Caki2 (cell line): ENCODE measurements at places on chromosomes 1 and 21.

DNA sequence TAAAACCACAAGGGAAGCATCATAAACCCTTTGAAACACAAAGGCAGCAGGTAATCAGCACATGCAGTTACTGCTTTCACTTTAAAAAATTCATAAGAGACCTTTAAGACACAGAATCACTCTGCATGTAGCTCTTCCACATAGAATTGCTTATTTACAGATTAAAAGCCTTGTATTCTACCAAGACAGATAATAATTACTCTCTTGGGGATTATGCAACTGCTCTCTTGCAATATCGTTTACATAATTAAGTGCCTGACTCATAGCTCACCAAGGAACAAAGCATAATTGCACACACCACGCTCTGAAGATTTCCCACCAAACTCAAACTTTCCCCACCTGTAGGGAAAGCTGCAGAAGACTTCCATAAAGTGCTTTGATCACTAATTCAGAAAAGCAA is 87.9 kb downstream of the VAV3 start:
- DNase-seq, result no peak

GRCh38 chr1:48916130-48917069 is 139.7 kb upstream of the BEND5 start:
- peak; percentile 65 for DNase-seq

- DNase-seq, result no peak
Observed at GRCh38 chr1:226731257-226731893, 7.7 kb downstream of the ITPKB start.

GRCh38 chr1:183150445-183150844 is 35.6 kb upstream of the LAMC2 start:
- DNase-seq, result no peak

DNA sequence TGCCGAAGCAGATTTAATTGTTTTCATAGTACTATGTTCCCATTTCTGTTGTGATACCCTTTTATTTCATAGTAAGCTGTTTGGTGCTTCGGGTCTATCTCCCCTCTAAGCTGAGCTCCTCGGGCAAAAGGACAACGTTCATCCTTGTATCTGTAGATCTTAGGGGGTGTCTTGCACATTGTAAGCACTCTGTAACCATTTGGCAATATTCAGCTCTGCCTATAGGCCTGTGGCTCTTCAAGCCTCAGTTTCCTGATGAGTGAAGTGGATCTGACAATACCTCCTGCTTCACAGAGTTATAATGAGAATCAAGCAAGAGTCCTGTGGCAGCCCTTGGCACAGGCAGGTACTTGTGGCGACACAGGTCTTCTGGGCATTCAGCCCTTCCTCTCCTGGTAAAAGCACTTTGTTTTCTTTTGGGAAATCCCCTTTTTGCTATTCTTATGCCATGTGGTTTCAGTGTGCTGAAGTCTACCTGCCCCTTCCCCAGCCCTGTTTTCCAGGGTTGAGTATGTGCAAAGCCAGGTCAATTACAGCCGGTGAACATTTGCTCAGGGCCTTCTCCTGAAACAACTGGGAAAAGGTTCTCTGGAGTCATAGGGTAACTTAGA is 8.5 kb upstream of the EXO1 start:
- DNase-seq, result no peak

- DNase-seq, result no peak
Observed at GRCh38 chr1:89360716-89361115, 3.1 kb upstream of the GBP6 start.

DNA sequence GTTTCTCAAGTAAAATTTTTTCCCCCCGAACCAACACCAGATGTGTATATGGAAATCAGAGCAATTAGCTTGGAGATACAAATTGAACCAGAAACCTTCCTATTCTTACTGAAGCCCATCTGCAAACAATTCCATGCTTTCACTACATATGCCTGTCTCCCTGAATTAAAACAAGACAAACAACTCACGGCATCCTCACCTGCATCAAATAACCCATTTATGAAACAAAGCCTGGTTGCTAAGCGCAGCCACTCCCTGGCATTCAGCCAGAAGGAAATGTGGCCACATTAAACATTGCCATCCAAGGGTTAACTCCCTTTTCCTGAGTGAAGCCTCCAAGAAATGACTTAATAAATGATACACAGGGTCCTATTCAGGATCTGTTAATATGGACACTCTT is 55.3 kb downstream of the APP start:
- DNase-seq, result peak; percentile 28

DNA sequence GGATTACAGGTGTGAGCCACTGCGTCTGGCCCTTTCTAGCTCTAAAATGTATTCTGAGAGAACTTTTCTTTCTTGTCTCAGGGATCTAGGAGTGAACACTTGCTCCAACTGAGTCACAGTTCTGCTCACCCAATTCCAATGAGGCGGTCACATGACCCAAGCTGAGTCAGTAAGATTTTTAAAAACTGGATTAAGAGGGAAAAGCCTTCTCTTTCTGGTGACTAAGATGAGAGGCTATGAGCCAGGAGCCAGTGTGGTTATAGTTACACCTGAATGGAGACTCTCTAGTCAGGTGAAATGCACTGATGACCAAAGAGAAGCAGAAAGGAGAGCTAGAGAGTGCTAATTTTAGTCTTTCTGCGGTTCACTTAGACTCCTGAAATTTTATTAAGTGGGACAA is 9.5 kb upstream of the DEPDC1 start:
- peak; percentile 10 for DNase-seq

- no peak for DNase-seq
Observed at GRCh38 chr1:232293361-232293760, 336.6 kb downstream of the SIPA1L2 start.

GRCh38 chr1:113903501-113904292 is 902 bp downstream of the AP4B1 start:
- no peak for DNase-seq

DNA sequence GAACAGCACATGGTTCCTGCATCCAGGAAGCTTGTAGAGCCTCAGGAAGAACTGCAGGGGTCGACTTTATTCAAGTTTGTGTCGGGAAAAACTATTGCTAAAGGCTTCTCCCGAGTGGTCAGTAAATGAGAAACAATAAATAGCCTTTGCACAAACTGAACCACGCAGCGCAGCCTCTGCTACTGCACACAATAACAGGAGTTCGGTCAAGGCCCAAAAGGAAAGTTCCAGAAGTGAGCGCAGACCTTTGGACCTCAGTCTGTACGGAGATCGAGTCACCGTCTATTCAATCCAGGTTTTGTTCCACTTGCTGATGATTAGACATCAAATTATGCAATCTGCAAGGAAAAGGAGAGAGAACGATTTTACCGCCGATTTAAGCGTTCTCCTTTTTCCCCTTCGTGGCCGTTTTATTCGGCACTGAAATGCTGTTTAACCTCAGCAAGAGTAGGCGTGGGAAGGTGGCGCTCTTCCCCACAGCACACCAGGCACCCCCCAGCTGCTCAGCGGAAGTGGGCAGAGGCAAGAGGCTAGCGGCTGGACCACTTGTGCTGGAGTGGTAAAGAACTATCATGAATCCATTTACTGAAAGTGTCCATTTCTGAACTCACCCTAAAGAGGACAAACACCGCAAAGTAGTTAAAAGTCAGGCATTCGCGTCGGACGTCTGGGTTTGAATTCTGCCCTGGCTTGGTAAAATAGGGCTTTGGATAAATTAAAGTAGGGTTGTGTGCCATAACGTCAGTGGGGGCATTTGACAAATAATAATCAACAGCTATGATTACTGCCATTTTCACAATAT is 6.1 kb upstream of the LHX8 start:
- no peak for DNase-seq

GRCh38 chr1:10823000-10823401 is 26.6 kb upstream of the CASZ1 start:
- no peak for DNase-seq

- no peak for DNase-seq
Observed at GRCh38 chr1:26038477-26038876, 7.4 kb downstream of the SLC30A2 start.

- DNase-seq, result no peak
Observed at GRCh38 chr1:78143673-78144072, 97.9 kb downstream of the GIPC2 start.

- DNase-seq, result no peak
Observed at GRCh38 chr1:45002650-45003645, 8.2 kb downstream of the HECTD3 start.

GRCh38 chr1:228513236-228513900 is 26.2 kb downstream of the RNF187 start:
- no peak for DNase-seq

DNA sequence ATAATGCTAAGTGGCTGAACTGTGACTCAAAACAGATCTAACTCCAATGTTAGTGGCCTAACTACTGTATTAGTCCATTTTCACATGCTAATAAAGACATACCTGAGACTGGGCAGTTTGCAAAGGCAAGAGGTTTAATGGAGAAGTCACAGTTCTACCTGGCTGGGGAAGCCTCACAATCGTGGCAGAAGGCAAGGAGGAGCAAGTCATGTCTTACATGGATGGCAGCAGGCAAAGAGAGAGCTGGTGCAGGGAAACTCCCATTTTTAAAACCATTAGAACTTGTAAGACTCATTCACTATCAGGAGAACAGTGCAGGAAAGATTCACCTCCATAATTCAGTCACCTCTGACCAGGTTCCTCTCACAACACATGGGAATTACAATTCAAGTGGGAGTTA is 79.7 kb upstream of the CACYBP start:
- no peak for DNase-seq

DNA sequence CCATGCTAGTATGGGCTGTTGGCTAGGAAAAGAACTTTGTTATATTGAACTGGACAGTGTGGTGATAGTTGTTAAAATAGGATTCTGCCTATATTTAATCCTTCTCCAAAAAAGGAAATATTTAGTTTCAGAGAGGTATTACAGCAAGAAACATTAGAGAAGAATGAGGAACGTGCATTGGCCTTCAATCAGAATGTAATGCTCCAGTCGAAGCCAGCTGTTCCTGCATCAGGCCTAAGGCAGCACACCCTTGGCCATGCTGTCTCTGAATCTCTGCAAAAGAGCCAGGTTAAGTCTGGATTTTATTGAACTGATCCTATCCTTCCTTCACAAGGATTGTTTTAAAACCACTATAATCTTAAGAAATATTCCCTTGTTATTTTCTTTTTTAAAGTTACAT is 35.3 kb upstream of the RALGPS2 start:
- DNase-seq, result no peak

DNA sequence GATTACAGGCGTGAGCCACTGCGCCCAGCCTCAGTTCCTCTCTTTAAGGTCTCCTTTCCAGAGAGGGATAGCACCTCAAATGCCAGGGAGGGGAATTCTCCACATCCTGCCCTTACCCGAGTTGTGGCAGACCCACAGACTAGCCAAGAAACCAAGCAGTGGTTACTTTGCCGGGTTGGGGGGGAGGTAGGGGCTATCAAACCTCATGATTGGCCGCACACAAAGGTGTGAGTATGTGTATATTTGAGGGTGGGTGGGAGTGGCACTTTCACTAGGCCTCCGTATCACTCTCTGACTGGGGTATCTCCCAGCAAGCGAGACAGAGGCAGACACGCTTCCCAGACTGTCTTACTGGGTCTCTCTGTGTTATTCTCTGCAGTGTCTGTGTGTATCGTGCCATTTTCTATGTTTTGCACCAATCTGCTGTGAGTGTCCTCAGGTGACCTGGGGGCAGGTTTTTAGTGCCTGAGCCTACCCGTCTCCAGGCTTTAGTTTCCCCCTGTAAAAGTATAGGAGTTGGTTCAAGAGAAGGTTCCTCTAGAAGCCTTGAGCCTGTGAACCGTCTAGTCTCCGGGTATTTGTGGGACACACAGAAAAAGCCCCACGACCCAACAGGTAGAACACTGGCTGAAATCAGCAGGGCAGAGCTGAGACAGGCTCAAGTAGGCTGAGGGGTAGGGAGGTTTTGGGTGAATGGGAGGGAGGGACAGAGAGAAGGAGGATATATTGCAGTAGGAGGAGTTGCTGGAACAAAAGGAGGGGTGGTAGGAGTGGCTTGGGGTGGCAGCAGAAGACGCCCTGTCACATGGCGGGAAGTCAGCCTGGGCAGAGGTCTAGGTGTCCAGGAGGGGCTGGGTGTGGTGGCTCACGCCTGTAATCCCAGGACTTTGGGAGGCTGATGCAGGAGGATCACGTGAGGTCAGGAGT is 10.3 kb downstream of the LMNA start:
- peak; percentile 62 for DNase-seq

DNA sequence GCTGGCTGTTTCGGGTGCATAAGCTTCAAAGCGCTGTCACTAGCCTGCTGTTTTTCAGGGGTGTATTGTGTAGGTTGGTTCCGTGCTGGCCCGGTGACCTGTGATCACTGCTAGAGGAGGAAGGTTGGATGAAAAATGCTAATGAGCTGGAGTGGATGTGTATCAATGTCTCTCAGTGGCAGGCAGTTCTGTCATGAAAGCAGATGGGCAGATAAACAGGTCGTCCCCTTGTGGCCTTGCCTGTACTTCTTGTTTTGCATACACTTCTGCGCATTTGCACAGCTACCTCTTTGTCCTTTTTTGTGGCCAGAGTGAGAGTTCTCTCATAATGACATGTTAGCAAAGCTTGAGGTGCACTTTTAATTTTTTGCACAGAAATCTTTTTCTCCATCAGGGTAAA is 2.9 kb downstream of the SELENON start:
- no peak for DNase-seq

GRCh38 chr21:34996304-34997101 is 52.6 kb downstream of the RUNX1 start:
- DNase-seq, result no peak

- DNase-seq, result no peak
Observed at GRCh38 chr1:98328855-98329254, 332.7 kb upstream of the SNX7 start.

- no peak for DNase-seq
Observed at GRCh38 chr1:212007886-212008285, 27.5 kb downstream of the INTS7 start.

- no peak for DNase-seq
Observed at GRCh38 chr21:27173053-27173452, 206.2 kb upstream of the ADAMTS5 start.

DNA sequence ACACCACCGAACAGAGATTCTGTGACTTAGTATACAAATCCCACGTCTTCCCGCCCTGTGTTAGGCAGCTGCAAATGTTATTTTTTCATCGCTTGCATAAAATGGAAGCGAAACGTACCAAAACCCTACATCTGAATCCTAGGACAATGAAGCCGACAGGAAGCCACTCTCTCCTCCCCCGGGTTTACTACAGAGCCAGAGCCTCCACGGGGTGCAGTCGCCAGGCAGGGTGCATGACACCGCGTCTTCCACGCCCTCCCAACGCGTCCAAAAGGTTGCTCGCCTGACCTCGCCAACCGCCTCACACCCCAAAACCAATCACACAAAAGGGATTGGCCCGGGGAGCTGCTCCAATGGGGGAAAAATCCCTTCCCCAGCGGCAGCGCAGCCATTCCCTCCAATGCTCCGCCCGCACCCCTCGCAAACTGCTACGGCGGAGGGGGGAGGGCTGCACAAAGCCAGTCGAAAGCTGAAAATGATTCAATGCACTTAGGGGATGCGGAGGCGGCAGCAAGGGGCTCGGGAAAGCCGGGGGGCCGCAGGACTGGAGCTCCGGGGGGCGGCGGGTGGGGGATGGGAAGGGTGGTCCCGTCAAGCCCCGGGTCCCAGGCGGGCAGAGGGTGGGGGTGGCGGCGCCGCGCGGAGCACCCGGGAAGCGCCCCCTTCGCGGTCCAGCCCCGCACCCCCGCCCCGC is 701 bp downstream of the CEP170 start:
- DNase-seq, result peak; percentile 53

DNA sequence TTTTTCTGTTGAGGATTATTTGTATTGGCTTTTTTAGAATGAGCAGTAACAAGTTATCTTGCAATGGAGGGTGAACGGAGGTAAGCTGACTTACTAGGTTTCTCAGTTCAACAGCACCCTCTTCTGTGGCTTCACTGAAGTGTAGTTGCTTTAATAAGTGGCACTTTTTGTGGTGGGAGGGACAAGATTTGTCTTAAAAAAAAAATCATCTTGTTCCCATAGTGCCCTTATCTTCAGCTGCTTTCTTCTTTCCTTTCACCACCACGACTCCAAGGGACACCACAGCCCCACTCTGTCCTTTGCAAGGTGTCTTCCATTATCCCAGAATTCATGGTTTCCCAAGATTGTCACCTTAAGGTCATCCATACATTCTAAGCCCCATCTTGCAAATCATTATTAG is 92.9 kb downstream of the PIGK start:
- peak; percentile 17 for DNase-seq
